ENCODE measurements at places on chromosomes 3 and 15.

- no peak for DNase-seq
Measured at GRCh38 chr3:142819179-142819578, 69.7 kb downstream of the PCOLCE2 start.

GRCh38 chr3:189744235-189744634 lies 113.0 kb downstream of the TP63 start:
- no peak for DNase-seq

DNA sequence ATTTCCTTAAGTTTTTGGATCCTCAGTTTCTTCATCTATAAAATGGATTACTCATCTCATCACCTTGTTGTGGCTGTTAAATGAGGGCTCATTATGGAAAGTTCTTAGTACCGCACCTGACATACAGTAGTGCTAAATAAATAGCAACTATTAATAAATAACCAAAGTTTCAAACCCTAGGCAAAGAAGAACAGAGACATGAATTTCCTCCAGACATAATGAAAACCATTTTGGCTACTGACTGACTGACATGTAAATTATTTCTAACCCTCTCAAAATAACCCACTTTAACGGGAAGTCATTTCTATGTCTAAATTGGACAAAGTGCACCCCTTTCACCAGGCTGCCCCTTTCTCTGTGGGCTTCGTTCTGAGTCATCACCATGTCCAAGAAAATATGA lies 17.4 kb upstream of the KLHL6 start:
- no peak for DNase-seq

- DNase-seq = no peak
Measured at GRCh38 chr15:29050870-29051269, 165.1 kb downstream of the APBA2 start.

GRCh38 chr3:46565607-46566039 lies 479 bp downstream of the LRRC2 start:
- no peak for DNase-seq

DNA sequence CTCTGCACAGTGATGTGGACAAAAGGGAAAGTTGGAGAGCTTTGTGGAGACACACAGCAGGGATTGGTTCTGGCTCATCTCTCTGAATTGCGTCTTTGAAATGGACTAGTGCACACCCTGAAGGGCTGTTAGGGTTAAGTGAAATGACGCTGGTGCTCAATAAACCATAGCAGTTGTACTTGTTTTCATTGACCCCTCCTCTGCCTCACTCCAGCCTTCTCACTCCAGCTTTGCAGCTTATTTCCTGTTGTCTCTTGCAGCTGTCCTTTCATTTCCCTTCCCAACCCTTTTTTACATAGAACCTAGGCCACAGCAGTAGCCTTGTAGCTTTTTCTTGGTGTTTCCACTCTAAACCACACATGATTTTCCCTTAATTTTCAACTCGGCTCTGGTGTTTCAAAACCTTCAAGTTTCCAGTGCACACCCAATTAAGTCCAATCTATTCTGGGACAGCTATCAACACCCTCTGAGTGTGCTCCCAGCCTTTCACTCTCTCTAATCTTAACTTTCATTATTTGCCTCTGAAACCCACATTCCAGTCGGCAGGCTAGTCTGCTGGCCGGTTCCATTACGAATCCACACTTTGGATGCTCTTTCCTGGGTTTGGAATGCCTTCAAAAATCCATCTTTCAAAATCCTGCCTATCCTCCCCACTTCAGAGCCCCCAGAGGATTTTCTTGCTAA lies 6.4 kb downstream of the C3orf52 start:
- DNase-seq = no peak

GRCh38 chr15:96234109-96234892 lies 96.2 kb upstream of the NR2F2 start:
- DNase-seq = peak; percentile 64

- no peak for DNase-seq
Measured at GRCh38 chr3:122076491-122077292, 21.5 kb downstream of the CD86 start.

GRCh38 chr3:122099255-122099654 lies 44.1 kb downstream of the CD86 start:
- DNase-seq = no peak

GRCh38 chr3:193660698-193661411 lies 67.8 kb downstream of the OPA1 start:
- DNase-seq = no peak

DNA sequence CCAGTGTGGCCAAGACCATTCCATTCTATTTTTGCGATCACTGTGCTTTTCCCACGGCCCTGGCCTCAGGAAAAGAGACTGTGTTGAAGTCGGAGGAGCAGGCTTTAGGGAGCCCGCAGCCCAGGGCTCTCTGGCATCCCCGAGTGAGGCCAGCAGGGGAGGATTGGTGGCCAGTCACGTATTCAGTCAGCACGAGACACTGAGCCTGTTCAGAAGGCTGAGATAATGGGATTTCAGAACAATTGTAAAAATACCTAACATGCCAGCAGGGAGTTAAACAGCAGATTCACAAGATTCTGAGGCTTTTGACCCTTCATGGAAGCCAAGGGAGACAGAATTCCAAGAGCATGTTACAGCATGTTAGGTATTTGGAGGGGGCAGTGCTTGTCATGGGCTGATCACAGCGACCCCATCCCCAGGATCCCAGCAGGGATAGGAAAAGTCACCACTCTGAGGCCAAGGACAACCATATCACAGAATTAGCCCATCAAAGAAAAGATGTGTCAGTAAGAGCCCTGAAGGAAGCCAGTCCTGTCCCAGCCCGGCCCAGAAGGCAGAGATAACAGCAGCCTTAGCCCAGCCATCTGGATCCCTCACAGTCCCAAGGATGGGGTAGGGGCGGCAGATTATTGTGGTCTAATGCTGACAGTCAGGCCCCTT lies 40.6 kb downstream of the AMOTL2 start:
- DNase-seq = peak; percentile 97

DNA sequence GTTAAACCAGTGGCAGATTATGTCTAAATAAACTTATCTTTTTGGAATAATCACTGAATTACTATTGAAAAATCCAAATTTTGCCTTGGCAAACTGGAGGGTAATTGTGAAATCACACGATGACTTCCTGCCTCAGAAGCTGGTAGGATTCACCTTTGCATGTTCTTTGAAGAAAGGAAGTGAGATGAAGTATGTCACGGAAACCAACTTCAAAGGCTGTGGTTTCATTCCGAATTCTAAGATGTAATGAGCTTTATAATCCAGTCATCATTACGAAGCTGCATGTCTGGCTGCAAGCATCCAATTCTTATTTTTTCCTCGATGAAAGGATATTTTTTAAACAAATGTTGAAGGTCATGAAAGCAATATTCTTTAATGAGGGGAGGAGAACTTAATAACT lies 15.0 kb upstream of the ZBED2 start:
- DNase-seq = no peak

DNA sequence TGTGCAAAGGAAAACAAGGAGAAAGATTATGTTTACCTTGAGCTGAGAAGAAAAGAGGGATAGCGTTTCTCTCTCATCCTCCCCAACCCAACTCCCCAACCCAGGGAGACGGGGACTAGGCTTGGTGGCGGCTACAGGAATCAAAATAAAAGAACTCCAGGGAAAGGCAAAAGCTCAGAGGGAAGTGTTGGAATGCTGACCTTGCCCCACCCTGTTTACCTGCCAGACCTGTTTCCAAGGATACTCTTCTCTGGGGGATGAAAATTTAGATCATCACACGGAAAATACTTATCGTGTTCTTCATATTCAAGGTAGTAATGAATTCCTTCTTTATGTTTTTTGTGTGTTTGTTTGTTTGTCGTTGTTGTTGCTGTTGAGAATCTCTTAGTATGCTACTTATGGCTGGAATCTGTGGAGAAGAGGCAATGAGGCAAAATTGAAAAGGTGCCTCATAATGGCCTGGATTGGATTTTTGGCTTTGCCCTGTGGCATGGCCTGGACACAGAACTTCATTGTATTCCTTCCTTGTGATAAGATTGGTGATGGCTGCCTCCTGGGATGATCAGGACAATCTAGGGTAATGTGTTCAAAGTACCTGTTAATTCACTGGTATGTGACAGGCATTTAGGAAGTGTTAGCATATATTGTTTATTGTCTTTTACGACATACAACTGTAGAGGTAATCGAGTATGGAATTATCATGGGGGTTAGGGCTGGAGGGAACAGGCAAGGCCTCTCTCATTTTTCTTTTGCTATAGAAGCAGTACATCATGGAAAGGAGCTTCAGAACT lies 11.1 kb upstream of the TPRG1 start:
- no peak for DNase-seq

DNA sequence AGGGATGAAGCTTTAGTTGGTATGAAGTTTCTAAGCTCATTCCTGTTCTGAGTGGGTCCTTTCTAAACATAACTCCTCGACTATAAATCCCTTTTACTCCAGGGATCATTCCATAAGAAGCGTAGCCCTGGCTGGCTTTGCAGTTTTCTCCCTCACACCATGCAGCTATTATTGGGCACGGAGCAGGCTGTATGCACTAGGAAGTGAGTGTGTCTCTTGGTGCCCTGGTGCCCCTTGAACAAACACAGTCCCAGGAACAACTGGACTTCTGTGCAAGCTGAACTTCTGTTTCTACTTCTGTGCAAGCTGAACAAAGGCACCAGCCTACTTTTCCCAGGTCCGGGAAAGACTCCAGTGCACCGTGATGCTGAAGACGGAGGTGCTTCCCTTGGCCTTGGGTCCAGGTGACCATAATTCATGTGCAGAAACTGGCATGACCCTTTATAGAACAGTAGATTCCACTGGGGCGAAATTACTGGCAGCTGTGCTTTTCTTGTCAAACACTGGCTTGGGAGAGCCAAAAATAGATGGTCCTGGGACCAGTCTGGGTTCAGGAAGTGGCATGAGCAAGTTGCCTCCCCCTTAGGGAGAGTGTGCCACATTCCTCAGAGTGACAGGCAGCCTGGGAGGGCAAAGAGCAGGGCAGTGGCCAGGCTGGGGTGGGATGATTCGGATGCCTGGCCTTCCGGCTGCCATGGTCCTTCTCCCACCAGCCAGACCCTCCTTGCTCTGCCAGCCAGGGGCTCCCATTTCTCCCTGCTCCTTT lies 127.2 kb downstream of the SLCO3A1 start:
- DNase-seq = no peak

- no peak for DNase-seq
Measured at GRCh38 chr15:28881170-28881569, 4.6 kb upstream of the APBA2 start.

- DNase-seq = no peak
Measured at GRCh38 chr3:46020766-46021510, 6.3 kb downstream of the XCR1 start.

GRCh38 chr3:24086617-24087404 lies 141.7 kb downstream of the NR1D2 start:
- no peak for DNase-seq

GRCh38 chr3:41224120-41224806 lies 25.0 kb downstream of the CTNNB1 start:
- DNase-seq = peak; percentile 72

GRCh38 chr3:81198756-81199155 lies 562.7 kb downstream of the GBE1 start:
- no peak for DNase-seq

DNA sequence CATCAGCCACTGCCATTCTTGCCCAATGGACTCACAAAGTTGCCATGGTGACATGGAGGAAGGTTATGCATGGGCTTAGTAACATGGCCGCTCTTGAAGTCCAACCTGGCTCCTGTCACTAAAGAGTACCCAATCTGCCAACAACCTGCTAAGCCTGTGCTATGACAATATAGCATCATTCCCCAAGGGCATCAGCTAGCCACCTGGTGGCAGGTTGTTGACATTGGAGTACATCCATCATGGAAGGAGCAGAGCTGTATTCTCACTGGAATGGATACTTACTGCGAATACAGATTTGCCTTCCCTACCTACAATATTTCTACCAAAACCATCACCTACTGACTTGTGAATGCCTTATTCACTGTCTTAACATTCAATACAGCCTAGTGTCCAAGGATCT lies 138.9 kb upstream of the RORA start:
- DNase-seq = no peak

- DNase-seq = no peak
Measured at GRCh38 chr3:72997421-72997961, 880 bp downstream of the PPP4R2 start.

DNA sequence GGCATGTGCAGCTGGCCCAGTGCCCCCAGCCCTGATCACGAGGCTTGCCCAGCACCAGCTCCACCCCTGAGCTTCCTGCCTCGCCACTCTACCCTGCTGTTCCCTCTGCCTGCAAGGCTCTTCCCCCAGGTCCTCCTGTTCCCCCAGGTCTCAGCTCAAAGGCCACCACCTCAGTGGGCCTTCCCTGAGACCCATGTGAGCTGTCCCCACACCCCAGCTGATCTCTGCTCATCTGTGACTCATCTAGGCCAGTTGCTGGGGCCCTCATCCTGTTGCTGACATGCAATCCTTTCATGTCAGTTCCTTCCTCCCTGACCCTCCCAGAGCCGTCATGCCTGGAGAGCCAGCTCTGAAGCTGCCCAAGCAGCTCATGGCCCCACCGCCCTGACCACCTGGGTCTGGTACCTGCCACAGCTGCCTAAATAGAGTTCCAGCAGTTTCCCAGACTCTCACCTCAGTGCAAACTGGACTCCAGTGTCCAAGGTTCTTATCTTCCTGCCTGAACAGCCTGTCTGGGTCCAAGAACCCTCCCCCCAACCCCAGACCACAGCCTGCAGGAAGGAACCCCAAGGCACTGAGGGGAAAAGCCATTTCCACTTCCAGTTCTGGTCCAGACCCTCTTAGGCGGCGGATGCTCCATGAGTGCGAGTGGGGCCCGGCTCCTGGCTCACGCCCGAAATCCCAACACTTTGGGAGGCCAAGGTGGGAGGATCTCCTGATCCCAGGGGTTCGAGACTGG lies 116.6 kb upstream of the IQSEC1 start:
- peak; percentile 53 for DNase-seq

- no peak for DNase-seq
Measured at GRCh38 chr15:29034593-29035335, 149.0 kb downstream of the APBA2 start.

DNA sequence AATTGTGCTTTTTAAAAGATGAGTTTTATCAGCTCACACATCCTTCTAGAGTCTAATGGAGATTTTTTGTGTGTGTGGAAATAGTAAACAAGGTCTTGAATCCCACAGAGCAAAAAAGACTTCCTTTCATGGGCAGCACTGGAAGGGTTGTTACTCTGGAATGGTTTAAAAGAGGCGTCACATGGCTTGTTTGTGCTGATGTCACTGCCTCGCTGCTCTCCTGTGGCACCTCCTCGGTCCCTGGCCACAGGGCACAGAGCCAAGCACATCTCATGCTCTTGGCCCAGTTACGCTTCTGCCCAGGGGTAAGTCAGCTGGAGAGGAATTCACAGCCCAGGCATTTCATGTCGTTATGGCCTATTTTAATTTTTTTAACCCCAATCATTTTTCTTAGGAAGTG lies 53.2 kb downstream of the PGPEP1L start:
- peak; percentile 85 for DNase-seq

- DNase-seq = no peak
Measured at GRCh38 chr3:33312361-33312760, 35.1 kb downstream of the FBXL2 start.
